Osteoblast (primary cell): ENCODE measurements at places on chromosomes 1 and 21. TPM values are rescaled to one million over a fixed set of nuclear protein-coding genes. Genes with fewer than 3 reads are reported as not detected.

GRCh38 chr1:172515927-172516326 lies 17.0 kb upstream of the SUCO start:
- no peak for DNase-seq

DNA sequence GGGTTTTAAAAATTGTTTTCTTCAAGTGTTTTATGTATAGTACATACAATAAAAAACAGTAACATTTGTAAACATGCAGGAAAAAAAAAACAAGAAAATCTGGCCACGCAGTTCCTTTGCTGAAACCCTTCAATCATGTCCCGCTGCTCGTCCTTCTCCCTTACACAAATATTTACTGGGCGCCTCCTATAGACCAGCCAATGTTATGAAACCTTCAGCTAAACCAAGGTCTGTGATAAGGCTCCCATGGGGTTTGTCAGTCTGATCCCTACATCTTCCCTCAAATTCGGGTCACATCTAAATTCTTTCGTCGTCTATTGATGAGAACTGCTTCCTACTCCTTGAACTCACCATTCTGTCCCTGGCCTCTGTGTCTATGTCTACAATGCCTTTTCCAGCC lies 583.9 kb downstream of the SMYD3 start:
- DNase-seq: no peak

Gene KRTAP7-1
- total RNA-seq: not detected in 2 replicates

Gene CSF3R
- not detected in 2 replicates for total RNA-seq

Gene HMGCL
- 36.5 and 39.8 TPM in 2 replicates for total RNA-seq

- DNase-seq: no peak
Measured at GRCh38 chr1:185008838-185009237, 34.5 kb upstream of the NIBAN1 start.

GRCh38 chr1:227735539-227736285 lies 477 bp downstream of the SNAP47 start:
- DNase-seq: no peak

GRCh38 chr21:23160914-23161313 lies 2162.7 kb downstream of the NCAM2 start:
- DNase-seq: no peak

GRCh38 chr1:24827379-24828135 lies 82.3 kb downstream of the CLIC4 start:
- no peak for DNase-seq

Gene B4GALT3
- total RNA-seq: 18.5 and 18.9 TPM in 2 replicates

- no peak for DNase-seq
Measured at GRCh38 chr1:153771261-153771660, 3.9 kb upstream of the SLC27A3 start.

DNA sequence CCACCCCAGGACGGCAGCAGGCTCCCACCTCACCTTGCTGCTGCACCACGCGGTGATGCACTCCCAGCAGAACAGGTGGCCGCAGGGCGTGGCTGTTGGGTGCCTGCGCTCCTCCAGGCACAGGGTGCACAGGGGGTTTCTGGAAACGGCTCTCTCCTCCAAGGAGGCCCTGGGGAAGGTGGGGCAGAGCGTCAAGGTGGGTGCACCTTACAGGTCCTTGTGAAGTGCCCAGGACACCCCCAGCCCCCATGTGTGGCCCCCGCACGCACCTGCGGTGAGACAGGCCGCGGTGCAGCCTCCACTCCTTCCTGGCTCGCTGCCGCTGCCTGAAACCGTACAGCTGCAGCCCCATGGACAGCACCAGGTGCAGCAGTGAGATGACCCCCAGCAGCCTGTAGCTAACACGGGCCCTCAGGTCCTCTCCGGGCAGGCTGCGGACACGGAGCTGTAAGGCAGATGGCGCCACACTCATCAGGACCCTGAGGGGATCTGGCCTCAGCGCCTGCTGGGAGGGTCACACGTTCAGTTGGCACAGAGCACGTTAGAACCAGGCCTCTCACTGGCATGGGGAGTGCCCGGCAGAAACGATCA lies 5.8 kb downstream of the PEX10 start:
- peak; percentile 73 for DNase-seq
